ENCODE measurements at places on chromosomes 5 and 9.
A peak's percentile ranks its signal among the peaks of the same experiment; 100 is the strongest.

- DNase-seq = peak; percentile 38
Measured at GRCh38 chr9:83956436-83957247, 23.4 kb downstream of the HNRNPK start.

- DNase-seq = no peak
Measured at GRCh38 chr9:104808035-104808614, 44.2 kb downstream of the NIPSNAP3B start.

DNA sequence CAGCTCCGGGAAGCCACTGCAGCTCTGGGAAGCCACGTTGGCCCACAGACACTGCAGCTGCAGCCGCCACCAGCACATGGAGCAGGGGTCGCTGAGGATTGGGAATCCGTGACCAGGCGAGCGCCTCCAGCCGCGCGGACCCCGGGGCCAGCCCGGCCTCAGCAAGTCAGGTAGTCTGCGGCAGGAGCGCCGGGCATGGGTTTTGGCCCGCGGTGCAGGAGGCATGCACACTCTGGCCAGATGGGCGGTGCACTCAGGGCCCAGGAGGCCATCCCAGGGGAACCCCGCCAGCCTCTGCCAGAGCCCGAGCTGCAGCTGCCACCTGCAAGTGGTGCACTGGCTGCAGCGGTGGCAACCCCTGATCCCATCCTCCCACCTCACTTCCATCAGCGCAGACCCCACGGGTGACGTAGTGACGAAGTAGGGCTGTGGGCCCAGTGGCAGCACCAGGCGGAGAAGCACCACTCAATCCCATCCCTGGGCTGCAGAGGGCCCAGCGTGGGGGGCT lies 368.3 kb upstream of the SPATA31A5 start:
- no peak for DNase-seq

DNA sequence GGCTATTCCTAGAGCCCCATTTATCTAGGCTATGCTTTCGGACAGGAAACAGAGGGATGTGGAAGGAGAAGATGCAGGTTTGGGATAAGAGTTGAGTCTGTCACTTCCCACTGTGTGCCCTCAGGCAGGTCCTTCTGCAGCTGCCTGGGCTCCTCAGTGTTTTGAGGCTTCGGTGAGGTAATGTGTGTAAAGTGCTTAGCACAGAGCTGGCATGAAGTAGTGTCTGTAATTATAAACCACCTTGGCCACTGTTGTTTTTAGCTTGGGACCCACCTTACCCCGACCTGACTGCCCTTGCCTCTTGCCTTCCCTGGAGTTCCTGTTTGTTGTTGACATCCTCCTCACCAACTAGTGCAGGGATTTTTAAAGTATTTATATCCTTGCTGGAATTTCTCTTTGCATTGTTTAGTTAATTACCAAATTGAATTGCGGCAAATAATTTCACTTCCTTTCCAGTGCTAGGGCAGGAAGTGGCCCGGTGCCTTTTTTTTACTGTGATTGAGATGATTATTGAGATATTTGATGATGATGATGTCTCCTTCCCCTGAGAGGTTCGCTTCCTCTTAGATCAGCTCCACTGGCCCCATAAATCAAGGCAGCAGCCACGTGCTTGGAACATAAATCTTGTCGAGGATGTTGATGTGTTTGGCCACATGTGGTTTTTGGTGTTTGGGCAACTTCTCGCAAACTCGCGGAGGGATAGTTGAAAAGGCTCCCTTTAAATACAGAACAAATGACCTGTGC lies 38.3 kb upstream of the DAB2IP start:
- DNase-seq = no peak

DNA sequence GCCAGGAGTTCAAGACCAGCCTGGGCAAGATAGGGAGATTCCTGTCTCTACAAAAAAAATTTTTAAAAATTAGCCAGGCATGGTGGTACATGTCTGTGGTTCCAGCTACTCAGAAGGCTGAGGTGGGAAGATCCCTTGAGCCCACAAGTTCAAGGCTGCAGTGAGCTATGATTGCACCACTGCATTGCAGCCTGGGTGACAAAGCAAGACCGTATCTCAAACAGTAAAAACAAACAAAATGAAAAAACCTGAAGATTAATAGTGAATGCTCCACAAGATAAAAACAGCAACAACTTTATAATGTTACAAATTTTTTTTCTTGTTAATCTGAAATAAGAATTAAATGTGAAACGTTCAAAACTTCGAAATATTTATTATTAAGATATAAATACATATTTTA lies 2.7 kb upstream of the TMEM267 start:
- DNase-seq = no peak

DNA sequence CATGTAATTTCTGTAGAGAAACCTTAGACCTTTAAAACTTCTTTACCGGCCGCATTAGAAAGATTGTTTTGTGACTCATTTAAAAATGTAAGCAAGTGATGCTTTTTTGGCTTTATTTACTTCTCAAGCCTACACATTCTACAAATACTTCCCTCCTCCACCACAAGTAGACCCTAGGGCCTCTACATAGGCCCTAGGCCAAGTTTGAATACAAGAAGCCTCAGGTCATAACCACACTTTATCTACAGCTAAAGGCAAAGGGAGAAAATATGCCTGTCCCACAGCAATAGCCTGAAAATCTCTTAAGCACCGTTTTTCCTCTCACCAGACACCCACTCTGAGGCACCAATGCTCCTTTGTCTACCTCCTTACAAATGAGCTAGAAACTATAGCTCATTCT lies 53.9 kb downstream of the CSNK1A1 start:
- no peak for DNase-seq

- DNase-seq = no peak
Measured at GRCh38 chr9:126151686-126152134, 174.9 kb upstream of the MVB12B start.

DNA sequence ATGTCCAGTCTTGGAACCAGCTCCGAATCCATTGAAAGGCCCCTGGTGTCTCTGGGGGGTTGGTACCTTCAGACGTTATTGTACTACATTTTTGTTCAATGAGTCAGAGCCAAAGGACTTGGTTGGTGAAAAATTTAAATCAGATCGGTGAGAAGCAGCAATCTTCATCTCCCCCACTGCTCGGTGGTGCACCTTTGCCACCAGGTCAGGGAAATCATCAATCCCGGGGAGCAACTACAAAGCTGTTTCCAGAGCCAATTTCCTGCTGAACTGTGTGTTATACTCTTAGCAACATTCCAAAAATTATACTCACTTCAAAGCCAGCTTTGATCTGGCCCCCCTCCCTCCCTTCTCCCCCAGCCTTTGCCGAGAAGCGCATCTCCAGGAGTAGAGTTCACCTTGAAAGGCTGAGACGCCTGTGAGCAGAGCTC lies 375.2 kb upstream of the WWC1 start:
- no peak for DNase-seq

DNA sequence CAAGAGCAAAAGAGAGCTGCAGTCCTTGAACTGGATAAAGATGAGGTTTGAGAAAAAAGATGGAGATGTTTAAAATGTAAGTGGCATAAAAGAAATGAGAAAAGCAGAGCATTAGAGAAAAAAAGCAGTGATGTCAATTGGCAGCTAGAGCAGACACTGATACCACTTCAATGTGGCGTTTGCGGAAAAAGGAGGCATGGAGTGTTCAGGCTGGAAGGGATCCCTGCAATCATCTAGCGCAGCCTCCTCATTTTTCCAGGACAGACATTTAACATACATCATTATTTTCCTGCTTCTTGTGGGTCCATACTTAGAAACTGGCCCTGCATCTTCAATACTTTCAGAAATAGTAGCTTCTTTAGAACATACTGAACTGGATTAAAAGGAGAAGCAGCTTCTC lies 563.8 kb downstream of the PTPRD start:
- DNase-seq = no peak

DNA sequence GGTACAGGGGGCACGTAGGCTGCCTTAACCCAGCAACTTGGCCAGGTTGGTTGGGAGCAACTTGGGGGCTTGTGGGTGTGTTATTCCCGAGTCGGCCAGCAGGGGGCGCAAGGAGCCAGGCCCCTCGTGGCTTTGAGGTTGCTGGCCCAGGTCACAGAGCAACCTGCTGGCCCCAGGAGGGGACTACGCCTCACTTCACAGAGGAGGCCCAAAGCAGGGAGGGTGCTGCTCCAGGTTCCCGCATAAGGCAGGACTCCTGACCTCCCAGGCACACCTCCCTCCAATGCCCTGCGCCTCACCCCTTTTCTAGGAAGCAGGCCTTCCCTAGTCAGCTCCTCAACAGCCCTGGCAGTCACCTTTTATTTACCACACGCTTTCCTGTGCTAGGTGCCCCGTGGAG lies 18.1 kb downstream of the KYAT1 start:
- DNase-seq = peak; percentile 85

- DNase-seq = no peak
Measured at GRCh38 chr9:134168757-134169550, 4.6 kb upstream of the RNU6ATAC start.

GRCh38 chr5:131148835-131149234 lies 16.2 kb downstream of the HINT1 start:
- DNase-seq = no peak

Data from activated CD8-positive, alpha-beta memory T cell treated with anti-CD3 and anti-CD28 coated beads for 1 hour (primary cell).